ENCODE measurements at places on chromosomes 2 and 18.

DNA sequence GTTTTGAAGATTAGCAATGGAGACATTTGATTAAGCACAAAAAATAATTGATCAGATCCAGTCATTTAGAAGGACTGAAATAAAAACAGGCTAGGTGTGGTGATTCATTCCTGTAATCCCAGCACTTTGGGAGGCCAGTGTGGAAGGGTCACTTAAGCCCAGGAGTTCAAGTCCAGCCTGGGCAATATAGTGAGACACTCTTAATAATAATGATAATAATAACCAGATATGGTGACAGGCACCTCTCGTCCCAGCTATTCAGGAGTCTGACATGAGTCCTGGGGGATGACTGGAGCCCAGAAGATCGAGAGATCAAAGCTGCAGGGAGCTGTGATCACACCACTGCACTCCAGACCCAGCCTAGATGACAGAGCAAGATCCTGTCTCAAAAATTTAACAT lies 3.5 kb upstream of the FN1 start:
- no peak for DNase-seq

GRCh38 chr2:3911882-3912455 lies 208.6 kb downstream of the DCDC2C start:
- no peak for DNase-seq

DNA sequence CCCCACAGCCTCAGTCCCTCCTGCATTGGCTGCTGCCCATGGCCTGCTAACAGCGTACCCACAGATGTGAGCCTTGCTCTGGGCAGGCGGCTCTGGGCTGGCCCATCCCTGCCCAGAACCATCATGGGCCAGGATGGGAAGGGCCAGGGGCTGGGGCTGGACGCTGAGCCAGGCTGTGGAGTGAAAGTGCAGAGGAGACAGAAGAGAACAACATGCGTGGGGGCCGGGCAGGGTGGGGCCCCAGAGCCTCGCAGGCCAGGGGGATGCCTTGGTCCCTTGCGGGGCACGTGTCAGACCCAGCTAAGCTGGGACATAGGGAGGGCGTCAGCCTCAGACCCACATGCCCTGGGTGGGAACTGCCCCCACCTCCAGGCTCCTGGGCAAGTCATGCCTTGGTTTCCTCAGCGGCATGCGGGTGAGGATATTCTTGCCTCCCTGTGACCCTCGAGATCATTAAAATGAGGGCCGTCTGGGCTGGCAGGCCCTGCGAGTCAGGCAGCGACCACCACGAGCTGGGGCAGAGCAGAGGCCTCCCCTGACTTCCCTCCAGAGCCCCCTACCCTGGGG lies 27.3 kb downstream of the GPC1 start:
- no peak for DNase-seq

- peak; percentile 48 for DNase-seq
Observed at GRCh38 chr2:9473985-9474360, 378 bp upstream of the IAH1 start.

DNA sequence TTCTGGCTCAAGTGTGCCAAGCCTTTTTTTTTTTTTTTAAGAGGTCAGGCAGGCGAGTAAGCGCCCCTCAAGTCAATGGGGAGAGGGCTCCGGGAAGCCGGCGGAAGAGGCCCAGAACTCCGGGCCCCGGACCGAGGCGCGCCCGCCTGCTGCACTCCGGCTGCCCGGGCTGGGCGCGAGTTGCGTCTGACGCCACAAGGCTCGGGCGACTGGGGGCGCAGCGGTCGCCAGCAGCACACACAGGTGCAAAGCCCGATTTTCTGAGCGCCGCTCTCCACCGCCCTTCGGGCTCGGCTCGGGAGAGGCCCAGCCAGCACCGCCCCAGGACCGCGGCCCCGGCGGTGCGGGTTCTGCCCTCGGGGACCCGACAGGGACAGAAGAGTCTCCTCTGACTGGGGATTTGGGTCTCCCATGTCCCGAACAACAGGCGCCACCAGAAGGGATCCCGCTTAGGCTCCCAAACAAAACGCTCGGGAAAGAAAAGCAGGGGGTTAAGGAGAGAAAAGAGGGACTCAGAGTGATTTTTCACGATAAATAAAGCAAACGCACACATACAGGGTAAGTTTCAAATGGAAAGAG lies 787 bp downstream of the ERBB4 start:
- DNase-seq, result no peak

GRCh38 chr2:221501210-221501882 lies 70.8 kb downstream of the EPHA4 start:
- DNase-seq, result no peak

DNA sequence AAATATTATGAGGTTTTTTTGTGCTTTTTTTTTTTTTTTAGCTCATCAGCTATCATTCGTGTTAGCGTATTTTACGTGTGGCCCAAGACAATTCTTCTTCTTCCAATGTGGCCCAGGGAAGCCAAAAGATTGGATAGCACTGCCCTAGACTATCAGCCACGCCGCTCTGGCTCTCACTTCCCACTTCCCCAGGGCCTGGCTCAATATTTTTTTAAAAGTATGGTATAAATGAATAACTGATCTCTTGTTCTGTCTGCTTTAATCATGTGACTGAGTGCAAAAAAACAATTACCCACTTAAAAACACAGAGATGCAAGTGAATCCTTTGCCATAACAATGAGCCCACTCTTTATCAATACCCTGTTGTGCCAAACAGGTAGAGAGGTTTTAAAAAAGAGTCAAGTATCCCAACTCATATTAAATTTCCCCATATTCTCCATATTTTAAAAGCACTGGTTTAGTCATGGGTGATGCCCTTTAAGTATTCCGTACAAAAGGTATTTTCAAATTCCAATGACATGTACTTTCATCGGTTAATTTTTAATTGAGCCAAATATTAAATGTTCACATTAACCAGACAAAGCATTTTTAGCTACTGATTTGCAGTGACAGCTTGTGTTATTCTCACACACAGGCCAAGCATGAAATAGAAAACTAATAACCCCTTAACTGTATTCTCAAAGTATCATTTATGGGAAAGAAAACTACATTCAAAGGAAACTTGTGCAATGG lies 12.6 kb downstream of the BCL2 start:
- DNase-seq, result no peak

All from stimulated activated CD8-positive, alpha-beta memory T cell treated with anti-CD3 and anti-CD28 coated beads, Interleukin-15, amount 100 ng/mL, for 48 hours (primary cell).